Heart left ventricle (tissue), 16 donors: ENCODE measurements at places on chromosomes 4 and X.

DNA sequence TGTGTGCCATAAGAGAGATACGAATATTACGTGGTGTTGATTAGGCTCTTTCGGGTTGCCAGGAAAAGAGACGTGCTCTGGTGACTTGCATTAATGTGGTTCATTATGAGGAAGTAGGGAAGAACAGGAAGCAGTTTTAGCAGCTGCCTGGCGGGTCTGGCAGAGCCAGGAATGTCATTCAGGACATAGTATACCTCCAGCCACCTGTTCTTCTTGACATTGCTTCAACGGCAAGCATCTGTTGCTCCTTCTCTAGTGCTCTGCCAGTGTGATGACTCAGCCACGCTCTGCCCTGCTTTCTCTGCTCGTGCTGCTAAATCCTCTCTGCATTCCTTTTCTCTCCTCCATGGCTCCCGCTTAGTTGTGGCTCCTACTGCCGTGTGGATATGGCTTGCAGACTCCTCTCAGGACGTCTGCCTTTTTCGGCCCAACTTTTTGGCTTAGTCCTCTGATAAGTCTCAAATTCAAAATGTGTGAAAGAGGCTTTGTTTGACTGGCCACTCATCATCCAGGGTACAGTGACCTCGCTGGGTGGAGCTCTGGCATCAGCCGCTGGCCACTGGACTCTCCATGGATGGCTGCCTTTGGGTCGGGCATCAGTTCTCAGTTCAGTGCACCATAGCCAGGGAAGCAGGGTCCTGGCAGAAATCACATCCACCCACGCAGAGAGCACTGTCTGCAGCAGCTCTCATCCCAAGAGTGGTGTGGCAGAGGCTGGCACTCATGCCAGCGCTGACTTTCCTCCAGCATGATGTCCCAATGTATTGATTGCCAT, 89.3 kb upstream of the KLF3 start:
- no peak for DNase-seq

DNA sequence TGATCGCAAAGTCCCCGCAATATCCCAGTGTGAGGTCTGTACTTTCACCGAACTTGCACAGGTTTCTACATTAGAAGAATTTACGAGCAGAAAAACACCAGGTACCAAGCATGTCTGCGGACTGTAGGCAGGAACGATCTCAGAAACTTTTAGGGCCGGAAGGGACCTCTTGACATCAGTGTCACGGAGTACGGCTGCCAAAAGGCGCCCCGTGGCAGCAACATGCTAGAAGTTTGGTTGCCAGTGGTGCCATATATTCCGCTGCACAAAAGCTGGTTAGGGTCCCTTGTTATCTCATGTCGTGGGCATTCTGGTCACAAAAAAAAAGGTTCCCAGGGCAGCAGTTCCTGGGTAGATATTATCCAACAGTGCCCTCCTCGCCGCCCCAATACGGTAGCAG, 61.0 kb upstream of the DCAF8L1 start:
- DNase-seq: no peak

DNA sequence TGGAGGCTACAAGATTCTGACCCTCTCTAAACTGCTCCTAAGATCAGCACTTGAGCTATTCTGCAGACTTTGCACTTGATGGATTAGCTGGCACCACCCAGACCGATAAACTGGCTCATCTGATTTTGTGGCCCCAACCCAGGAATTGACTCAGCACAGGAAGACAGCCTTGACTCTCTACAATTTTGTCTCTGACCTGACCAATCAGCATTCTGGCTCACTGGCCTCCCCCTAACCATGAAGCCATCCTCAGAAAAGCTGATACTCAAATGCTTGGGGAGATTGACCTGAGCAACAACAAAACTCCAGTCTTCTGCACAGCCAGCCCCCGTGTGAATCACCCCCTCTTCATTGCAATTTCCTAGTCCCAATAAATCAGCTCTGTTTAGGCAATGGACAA, 195.4 kb upstream of the PPP1R2C start:
- DNase-seq: no peak

- no peak for DNase-seq
These were observed 33.3 kb upstream of the HPF1 start for GRCh38 chr4:169791062-169791461.

GRCh38 chr4:152232271-152232670, 303.6 kb downstream of the FBXW7 start:
- DNase-seq: no peak

GRCh38 chr4:83866834-83867621, 331.1 kb downstream of the GPAT3 start:
- DNase-seq: no peak

- no peak for DNase-seq
These were observed 621.8 kb downstream of the TMA16 start for GRCh38 chr4:164116286-164116685.

GRCh38 chrX:97790850-97791249, 907.1 kb downstream of the RPA4 start:
- DNase-seq: no peak

DNA sequence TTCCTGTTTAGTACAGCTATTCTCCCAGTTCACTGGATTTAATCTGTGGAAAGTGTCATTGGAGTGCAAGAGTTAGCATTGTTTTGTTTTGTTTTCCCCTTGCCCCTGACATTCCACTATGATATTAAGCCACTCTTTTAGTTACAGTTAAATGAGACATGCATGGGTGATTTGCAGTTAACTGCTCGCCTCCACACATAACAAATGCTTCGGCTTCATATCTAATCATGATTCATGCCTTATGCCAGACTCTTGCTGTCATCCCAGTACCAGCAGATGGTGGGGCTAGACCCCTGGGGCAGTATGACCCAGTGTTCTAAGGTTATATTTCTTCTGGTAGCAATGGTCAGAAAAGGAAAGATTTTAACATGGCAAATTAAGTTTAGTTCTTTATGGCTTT, 80.1 kb downstream of the RAP1GDS1 start:
- DNase-seq: no peak

DNA sequence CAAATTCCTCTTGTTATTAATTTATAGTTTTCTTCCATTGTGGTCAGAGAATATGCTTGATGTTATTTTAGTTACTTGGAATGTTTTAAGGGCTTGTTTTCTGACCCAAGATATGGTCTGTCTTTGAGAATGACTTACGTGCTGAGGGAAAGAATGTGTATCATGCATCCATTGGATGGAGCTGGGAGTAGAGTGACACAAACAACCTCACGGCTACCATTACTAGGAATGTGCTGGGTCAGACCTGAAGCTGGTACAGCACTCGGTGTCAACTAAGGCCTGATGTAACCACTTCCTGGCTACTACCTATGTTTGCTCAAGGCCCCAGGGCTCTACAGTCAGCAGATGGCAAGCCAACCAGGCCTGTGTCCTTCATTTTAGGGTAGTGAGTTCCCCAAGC, 257.8 kb downstream of the FAT4 start:
- DNase-seq: no peak

- no peak for DNase-seq
These were observed 61.5 kb downstream of the TIGD2 start for GRCh38 chr4:89172865-89173264.

DNA sequence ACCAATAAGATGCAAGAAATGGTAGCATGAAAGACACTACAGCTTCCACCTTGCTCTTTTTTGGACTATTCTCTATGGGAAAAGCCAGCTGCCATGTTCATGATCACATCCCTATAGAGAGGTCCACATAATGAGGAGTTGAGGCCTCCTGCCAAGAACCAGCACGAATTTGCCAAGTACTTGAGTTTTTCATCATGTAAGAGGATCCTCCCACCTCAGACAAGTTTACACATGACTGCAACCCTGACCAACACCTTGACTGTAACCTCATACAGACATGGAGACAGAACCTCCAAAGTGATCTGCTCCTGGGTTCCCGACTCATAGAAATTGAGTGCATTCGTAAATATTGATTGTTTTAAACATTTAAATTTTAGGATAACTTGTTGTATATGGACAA, 135.2 kb upstream of the TSPAN5 start:
- DNase-seq: no peak

GRCh38 chrX:71941776-71942175, 31.1 kb downstream of the NHSL2 start:
- peak; percentile 33 for DNase-seq

GRCh38 chrX:17601441-17602200, 135.7 kb upstream of the SCML1 start:
- DNase-seq: no peak

DNA sequence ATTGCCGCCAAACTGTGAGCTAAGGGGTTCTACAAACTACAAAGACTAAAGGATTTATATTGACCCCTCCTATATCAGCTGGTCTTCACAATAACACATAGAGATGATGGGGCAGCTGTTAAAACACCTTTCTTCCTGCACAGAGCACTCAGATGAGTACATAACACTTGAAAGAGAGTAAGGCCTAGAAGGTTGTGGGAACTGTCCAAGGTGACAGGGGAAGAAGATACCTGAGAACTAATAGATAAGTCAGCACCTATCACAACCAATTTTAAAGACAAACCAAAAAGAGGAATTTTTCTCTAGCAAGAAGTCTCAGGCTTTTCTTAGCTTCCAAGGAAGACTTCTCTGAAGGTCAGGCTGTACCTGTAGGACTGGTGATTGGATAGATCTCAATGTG, 19.1 kb upstream of the CXCL6 start:
- no peak for DNase-seq

- no peak for DNase-seq
These were observed 555.7 kb downstream of the PCDH7 start for GRCh38 chr4:31275906-31276305.

DNA sequence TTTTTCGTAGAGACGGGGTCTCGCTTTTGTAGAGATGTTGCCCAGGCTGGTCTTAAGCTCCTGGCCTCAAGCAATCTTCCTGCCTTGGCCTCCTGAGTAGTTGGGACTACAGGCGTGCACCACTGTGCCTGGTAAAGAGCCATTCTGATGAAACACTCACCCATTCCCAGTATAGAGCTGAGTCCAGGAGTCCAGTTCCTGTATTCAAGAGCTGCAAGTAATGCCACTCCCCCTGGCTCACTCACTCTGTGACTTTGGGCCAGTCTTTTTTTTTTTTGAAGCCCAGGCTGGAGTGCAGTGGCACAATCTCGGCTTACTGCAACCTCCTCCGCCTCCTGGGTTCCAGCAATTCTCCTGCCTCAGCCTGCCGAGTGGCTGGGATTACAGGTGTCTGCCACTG, 3.5 kb downstream of the CCDC22 start:
- DNase-seq: no peak

- DNase-seq: no peak
These were observed 132.8 kb upstream of the BMP3 start for GRCh38 chr4:80897537-80898303.

- DNase-seq: no peak
These were observed 276.8 kb downstream of the SPOCK3 start for GRCh38 chr4:166957451-166957850.
